ENCODE measurements at places on chromosomes 12 and 14.

GRCh38 chr14:58815161-58815701 is 177.5 kb downstream of the DACT1 start:
- DNase-seq = no peak

DNA sequence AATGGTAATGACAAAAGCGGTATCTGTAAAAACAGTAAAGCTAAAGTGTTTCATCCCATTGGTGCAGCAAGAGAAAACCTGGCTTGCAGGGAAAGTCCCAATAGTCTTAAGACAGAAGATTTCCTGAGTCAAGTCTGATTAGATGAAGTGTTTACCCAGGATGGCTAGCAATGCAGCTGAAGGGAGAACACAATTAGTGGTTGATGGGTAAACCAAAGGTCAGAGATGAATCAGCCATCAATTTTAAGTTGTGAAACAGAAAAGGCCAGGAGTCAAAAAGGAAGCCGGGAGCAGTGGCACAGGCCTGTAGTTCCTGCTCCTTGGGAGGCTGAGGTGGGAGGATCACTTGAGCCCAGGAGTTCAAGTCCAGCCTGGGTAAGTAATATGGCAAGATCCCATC is 52.6 kb downstream of the SEC23A start:
- DNase-seq = no peak

DNA sequence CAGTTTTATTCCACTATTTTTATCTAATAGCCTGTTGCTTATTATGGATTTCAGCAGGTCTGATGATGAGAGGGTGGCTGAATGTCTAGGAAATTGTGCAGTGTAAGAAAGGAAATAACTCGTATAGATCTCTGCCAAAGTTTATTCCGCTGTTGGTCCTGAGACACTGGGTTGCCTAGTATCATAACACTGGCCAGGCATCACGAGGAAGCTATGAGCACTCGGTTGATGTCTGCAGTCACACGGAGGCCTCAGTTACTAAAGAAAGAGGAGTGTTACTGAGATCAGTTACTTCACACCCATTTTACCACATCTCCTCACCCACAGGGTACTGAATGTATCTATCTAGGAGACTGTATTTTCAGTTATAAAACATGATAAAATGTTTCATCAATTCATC is 21.9 kb downstream of the BHLHE41 start:
- DNase-seq = no peak

DNA sequence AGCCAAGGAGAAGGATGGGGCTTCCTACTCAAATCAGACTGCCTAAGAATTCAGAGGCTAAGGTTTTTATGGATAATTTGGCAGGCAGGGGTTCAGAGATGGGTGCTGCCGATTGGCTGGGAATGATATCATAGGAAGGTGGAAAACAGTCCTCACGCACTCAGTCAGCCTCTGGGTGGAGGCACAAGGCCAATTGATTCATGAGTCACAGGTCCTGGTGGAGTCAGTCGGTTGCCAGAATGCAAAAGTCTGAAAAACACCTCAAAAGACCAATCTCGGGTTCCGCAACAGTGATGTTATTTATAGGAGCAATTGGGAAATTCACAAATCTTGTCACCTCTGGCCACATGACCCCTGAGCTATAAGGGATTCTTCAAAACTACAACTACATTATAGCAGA is 105.5 kb downstream of the GXYLT1 start:
- no peak for DNase-seq

GRCh38 chr12:2376908-2377657 is 324.3 kb downstream of the CACNA1C start:
- DNase-seq = no peak

GRCh38 chr14:89240414-89240813 is 176.6 kb downstream of the FOXN3 start:
- no peak for DNase-seq

GRCh38 chr12:77236066-77236465 is 170.7 kb upstream of the E2F7 start:
- DNase-seq = no peak

DNA sequence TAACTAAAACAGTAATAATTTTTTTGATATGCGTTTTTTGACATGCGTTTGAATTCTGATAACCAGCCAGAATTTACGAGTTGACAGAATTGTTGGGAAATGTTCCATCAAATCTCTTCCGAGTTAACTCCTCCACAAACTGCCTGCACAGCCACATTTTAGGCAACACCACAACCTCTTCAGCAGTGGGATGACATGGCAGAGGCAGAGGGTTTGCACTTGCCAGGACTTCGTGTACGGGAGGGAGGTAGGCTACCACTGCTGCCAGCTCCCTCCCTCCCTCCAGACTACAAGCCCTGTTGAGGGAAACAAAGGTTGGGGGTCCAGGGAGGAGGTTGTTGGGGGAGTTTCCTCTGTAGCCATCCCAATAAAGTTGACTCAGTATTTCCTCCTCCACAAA is 14.5 kb upstream of the ACTR6 start:
- no peak for DNase-seq

GRCh38 chr14:93803408-93804318 is 15.4 kb upstream of the PRIMA1 start:
- DNase-seq = no peak

GRCh38 chr14:81519200-81520011 is 14.2 kb downstream of the SEL1L start:
- DNase-seq = no peak

GRCh38 chr12:113184098-113184899 is 979 bp downstream of the DDX54 start:
- peak; percentile 79 for DNase-seq
